ENCODE measurements at places on chromosomes 1 and 21. TPM values are rescaled to one million over a fixed set of nuclear protein-coding genes. Genes with fewer than 3 reads are reported as not detected.

CD1B gene
- not detected for total RNA-seq

FCRLA gene
- 54.7 TPM for total RNA-seq

DSCAM gene
- total RNA-seq: 2.2 TPM

PTPRF gene
- 11.5 TPM for total RNA-seq

SPRR2E gene
- not detected for total RNA-seq

LCE3D gene
- total RNA-seq: not detected

TAS1R2 gene
- total RNA-seq: not detected

- H3K4me1 ChIP-seq: no peaks in the 10 kb centered on the region
- no peaks in the 10 kb centered on the region for H3K27me3 ChIP-seq
- H3K4me3 ChIP-seq: no peak overlapping the region
- no peaks in the 10 kb centered on the region for H3K36me3 ChIP-seq
- no peak overlapping the region for H3K27ac ChIP-seq
These were observed 177.4 kb upstream of the RNPC3 start for GRCh38 chr1:103348136-103348535.

- no peaks in the 10 kb centered on the region for H3K4me1 ChIP-seq
- no peaks in the 10 kb centered on the region for H3K27me3 ChIP-seq
- H3K36me3 ChIP-seq: no peaks in the 10 kb centered on the region
- no peak overlapping the region for H3K4me3 ChIP-seq
These were observed 973.5 kb upstream of the B3GALT2 start for GRCh38 chr1:194159941-194160340.

- no peak overlapping the region for H3K27ac ChIP-seq
- peaks cover 57% of the 10 kb centered on the region for H3K36me3 ChIP-seq
- no peaks in the 10 kb centered on the region for H3K27me3 ChIP-seq
- H3K4me3 ChIP-seq: no peak overlapping the region
These were observed 4.0 kb downstream of the AKR7A2 start for GRCh38 chr1:19307794-19308508.

DNA sequence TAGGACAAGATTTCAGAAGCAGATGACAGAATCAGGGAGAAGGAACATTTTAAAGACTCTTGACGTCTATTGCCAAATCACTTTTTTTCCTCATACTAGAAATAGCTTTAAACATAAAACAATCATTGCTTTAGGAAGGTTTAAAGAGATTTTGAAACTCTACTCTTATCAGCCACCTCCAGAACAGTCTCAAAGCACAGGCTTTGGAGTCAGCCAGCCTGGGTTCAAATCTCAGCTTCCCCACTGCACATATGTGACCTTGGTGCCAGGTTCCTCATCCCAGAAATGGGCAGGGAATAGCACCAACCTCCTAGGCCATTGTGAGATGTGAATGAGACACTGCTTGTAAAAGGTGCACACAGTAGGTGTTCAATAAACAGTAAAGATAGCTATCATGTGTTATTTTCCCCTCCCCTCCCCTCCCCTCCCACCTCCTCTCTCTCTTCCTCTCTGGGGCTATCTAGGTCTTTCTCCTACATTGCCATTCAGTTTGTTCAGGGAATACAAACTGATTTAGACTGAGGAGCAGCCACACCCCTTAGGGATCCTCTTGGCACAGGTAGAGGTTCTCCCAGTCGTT lies 20.6 kb downstream of the SPOCD1 start:
- no peaks in the 10 kb centered on the region for H3K27me3 ChIP-seq
- H3K4me1 ChIP-seq: peaks cover 21% of the 10 kb centered on the region
- H3K4me3 ChIP-seq: no peak overlapping the region
- no peak overlapping the region for H3K27ac ChIP-seq
- DNase-seq: no peak
- H3K36me3 ChIP-seq: no peaks in the 10 kb centered on the region

DNA sequence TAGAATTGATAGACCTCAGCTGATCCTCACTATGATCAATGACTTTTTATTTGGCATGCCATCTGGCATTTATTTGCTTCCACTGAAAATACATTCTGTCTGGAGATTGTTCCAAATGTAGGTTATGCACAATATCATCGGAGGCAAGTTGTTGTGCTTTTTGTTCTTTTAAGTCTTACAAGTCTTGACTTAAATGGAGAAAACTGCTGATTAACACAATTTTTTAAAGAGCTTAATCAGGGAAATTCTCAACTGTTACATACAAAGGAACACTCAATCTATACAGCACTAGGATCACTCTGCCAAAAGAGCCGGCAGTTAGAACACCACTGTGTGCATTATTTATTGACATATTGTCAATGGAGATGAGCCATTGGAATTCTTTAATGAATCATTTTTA lies 19.2 kb downstream of the CYYR1 start:
- H3K4me1 ChIP-seq: no peaks in the 10 kb centered on the region
- no peak overlapping the region for H3K4me3 ChIP-seq
- no peaks in the 10 kb centered on the region for H3K36me3 ChIP-seq
- DNase-seq: no peak
- H3K27me3 ChIP-seq: no peaks in the 10 kb centered on the region
- H3K27ac ChIP-seq: no peak overlapping the region

GRCh38 chr1:176852124-176852523 lies 312.4 kb downstream of the ASTN1 start:
- no peaks in the 10 kb centered on the region for H3K36me3 ChIP-seq
- H3K4me1 ChIP-seq: no peaks in the 10 kb centered on the region
- H3K4me3 ChIP-seq: no peak overlapping the region
- DNase-seq: no peak

DNA sequence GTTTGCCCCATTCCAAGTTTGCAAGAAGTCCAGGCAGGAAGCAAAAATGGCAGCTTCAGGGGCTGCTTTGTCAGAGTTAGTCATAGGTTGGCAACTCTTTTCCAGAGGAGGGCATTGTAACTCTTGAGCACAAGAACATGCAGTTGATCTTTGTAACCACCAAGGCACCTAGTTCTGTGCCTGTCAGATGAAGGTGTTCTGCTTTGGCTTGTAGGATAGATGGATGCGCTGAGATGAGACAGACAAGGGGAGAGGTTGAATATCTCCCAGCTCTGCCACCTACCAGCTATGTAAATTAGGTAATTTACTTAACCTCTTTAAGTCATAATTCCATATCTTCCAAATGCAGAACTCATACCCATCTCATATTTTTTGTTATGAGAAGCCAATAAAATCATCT lies 89.3 kb downstream of the ZNF648 start:
- no peaks in the 10 kb centered on the region for H3K27me3 ChIP-seq
- H3K4me1 ChIP-seq: no peaks in the 10 kb centered on the region
- H3K36me3 ChIP-seq: no peaks in the 10 kb centered on the region
- DNase-seq: no peak

GRCh38 chr1:202203238-202204039 lies 9.8 kb downstream of the LGR6 start:
- H3K27ac ChIP-seq: no peak overlapping the region
- H3K4me1 ChIP-seq: no peaks in the 10 kb centered on the region
- no peaks in the 10 kb centered on the region for H3K36me3 ChIP-seq
- no peak for DNase-seq
- H3K27me3 ChIP-seq: no peaks in the 10 kb centered on the region
- H3K4me3 ChIP-seq: no peak overlapping the region

- no peaks in the 10 kb centered on the region for H3K4me1 ChIP-seq
- no peaks in the 10 kb centered on the region for H3K36me3 ChIP-seq
- H3K27ac ChIP-seq: no peak overlapping the region
- H3K4me3 ChIP-seq: no peak overlapping the region
- peaks cover 17% of the 10 kb centered on the region for H3K27me3 ChIP-seq
- peak; percentile 8 for DNase-seq
These were observed 21.4 kb downstream of the CITED4 start for GRCh38 chr1:40840526-40841323.

DNA sequence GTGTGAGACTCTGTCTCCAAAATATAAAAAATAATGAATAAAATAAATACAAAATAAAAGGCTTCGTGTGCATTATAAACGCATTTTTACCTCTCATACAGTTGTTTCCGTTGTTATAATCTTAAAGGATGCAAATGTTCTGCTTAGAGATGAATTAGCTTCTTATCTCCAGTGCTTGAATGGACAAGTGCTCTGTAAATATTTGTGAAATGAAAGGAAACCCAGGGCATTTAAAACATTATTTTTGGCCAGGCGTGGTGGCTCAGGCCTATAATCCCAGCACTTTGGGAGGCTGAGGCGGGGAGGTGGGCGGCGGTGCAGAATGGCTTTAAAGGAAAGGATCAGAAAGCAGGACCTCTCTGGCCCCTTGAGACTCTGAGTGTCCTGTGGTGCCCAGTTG lies 94.5 kb downstream of the HUNK start:
- no peak for DNase-seq
- H3K27ac ChIP-seq: no peak overlapping the region
- H3K36me3 ChIP-seq: no peaks in the 10 kb centered on the region
- no peak overlapping the region for H3K4me3 ChIP-seq
- H3K4me1 ChIP-seq: no peaks in the 10 kb centered on the region

GRCh38 chr1:58902830-58903513 lies 119.1 kb upstream of the JUN start:
- peak overlapping the region; percentile 37 for H3K4me3 ChIP-seq
- no peaks in the 10 kb centered on the region for H3K27me3 ChIP-seq
- H3K4me1 ChIP-seq: peaks cover 27% of the 10 kb centered on the region

DNA sequence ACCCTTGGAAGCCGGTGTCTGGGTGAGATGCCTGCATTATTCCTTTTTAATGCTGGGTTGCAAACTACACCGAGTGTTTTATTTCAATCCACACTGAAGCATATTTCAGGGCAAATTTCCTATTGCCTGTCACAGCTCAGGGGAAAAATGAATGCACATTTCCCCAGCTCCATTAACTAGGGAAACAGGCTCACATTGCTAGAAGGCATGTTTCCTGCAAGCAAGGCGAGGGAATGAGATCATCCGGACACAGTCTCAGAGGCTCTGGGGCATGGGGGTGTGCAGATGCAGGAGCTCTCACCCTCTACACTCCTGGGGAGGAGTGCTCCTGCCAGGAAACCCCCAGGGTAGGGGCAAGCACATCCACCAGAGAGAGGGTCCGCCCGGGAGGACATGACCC lies 24.6 kb downstream of the SYT2 start:
- no peak overlapping the region for H3K4me3 ChIP-seq
- DNase-seq: no peak

DNA sequence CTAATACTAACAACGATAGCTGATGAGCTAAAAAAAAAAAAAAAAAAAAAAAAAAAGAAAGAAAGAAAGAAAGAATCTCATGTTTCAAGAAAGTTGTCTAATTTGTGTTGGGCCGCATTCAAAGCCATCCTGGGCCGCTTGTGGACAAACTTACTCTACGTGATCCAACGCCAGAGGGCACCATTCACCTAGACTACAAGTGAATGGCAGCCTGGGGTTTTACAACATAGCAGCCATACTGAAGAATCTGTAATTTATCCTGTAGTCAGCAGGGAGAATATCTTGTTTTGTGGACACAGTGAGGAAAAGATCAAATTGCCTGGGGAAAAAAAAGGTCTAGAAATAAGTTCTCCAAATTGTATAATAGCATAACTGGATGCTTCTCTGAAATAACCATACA lies 47.0 kb downstream of the CYP2J2 start:
- no peak overlapping the region for H3K27ac ChIP-seq
- H3K36me3 ChIP-seq: no peaks in the 10 kb centered on the region
- H3K27me3 ChIP-seq: no peaks in the 10 kb centered on the region

GRCh38 chr1:162361349-162361748 lies 15.3 kb downstream of the SPATA46 start:
- no peak overlapping the region for H3K4me3 ChIP-seq
- H3K36me3 ChIP-seq: no peaks in the 10 kb centered on the region
- DNase-seq: no peak
- no peaks in the 10 kb centered on the region for H3K4me1 ChIP-seq

DNA sequence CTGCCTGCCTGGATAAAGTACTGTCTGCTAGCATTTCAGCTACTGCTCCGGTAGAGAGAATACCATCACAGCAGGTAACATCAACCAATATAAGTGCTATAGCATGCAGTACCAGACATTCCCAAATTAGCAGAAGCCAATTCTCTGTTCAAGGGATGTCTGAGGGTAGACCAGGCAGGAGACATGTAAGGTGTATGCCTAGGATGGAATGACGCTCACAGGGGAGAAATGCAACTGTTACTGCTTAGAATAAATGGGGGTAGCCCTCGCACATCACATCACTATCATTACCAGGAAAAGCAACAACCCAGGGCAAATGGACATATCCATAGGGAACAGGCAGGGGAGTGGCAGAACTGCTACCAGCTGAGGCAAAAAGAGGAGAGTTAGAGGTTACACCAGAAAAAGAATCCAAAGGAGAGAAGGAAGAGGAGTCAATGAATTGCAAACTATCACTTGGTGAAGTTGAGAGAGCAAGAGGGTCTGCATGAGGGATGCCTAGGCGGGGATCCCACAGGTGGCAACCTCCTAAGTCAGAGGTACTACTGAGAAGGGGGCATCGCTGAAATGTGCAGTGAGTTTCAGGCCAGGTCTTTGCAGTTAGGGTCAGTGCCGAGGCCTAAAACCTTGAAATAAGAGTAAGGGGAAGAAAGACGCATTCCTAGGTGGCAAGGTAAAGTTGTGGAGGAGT lies 1.1 kb downstream of the UBE2Q1 start:
- no peaks in the 10 kb centered on the region for H3K27me3 ChIP-seq
- H3K27ac ChIP-seq: peak overlapping the region; percentile 49
- H3K36me3 ChIP-seq: peaks cover 17% of the 10 kb centered on the region

DNA sequence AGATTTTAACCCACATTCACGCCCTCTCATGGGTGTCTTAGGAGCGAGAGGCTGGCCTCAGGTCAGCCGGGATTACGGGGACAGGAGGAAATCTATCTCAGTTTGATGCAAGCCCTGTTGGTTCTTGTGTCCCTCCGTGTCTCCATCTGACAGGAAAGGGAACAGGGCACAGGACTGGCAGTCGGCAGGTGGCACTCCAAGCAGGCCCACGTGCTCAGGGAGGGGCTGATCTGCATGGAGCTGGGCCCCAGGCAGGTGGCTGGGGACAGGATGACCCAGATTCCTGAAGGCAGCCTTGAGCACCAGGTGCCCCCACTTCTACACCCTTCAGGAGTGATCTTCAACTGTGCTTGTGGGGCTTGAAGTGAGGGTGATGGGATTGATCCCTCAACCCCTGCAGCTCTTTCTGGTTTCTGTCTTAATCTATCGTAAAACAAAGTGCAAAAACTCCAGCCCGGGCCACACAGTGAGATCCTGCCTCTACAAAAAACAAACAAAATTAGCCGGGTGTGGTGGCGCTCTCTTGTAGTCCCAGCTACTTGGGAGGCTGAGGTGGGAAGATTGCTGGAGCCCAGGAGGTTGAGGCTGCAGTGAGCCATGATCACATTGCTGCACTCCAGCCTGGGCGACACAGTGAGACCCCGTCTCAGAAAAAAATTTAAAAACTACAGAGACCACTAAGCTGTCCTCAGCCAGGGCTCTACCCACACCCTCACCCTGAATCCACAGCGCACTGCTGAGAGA lies 8.3 kb downstream of the PLEKHG5 start:
- no peak overlapping the region for H3K27ac ChIP-seq
- H3K36me3 ChIP-seq: no peaks in the 10 kb centered on the region
- H3K4me3 ChIP-seq: no peak overlapping the region
- DNase-seq: no peak
- H3K27me3 ChIP-seq: peaks cover 15% of the 10 kb centered on the region

DNA sequence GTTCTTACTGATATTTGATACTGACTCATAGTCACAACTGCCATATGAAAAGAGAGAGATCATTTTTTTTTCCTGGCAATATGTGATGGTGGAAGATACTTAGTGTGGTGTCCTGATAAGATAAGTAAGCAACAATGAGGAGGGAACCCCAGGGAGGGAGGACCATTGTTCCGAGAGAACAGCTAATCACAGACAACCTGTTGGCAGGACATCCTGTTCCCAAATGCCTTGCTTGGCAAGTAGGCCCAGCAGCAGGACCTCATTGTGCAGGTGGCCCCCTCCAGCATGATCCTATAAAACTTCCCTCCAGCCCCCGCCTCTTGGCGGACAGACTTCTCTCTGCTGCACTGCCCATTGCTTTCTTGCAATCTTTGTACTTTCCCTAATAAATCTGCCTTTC lies 329.4 kb upstream of the CHRM3 start:
- H3K27ac ChIP-seq: no peak overlapping the region
- H3K36me3 ChIP-seq: no peaks in the 10 kb centered on the region
- no peak overlapping the region for H3K4me3 ChIP-seq
- H3K27me3 ChIP-seq: no peaks in the 10 kb centered on the region
- DNase-seq: no peak

Measured in spleen (tissue), 13 donors.